ENCODE measurements at places on chromosomes 11 and 22.

- no peak for DNase-seq
Observed at GRCh38 chr11:19196432-19196831, 5.4 kb downstream of the CSRP3 start.

DNA sequence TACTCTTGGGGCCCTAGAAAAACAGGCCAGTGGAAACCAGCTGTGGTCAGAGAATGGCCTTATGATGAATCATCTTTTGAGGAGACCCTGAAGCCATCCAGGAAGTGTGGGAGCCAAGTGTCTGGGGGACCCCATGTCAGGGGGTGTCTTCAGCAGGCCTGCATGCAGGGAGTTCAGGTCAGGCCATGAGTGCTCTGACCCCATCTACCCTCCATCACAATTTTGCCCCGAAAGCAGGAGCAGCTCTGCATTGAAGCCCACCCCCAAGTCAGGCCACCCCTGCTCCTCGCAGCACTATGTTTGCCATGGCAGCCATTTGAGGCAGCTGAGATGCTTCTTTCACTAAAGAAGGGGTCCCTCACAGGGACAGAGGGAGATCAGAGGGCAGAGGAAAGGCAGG is 41.3 kb downstream of the CHST1 start:
- no peak for DNase-seq

- no peak for DNase-seq
Observed at GRCh38 chr22:26762503-26763472, 105.4 kb downstream of the MIAT start.

DNA sequence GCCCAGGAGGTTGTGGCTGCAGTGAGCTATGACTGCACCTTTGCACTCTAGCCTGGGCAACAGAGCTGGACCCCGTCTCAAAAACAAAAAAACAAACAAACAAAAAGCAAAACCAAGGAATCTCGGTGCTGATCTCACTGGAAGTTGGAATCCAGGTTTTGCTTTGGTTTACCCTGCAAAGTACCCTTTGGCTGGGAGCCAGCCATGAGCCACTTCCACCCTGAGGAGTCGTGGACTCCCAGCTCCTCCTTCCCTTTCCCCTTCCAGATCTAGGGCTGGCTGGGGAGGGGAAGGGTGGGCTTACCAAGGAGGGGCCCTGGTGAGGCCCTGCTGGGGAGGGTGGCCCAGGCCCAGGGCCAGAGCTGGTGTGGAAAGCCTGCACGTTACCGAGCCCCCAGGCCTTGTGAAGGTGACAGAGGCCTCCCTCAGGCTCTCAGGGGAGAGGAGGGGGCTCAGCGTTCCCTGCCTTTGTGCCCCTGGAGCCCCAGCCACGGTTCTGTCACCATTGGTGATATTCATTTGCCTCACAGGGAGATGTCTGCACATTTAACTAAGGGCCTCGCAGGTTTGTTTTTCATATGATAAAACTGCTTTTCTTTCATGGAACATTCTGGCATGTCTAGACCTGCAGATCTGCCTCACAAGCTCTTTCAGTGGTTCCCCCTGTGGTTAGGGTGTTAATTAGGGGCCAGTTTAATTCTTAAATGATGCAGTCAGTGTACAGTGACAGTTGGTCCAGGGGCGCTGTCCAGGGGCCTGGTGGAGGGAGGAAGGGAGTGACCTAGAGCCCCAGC is 29.0 kb downstream of the FBLN1 start:
- no peak for DNase-seq

DNA sequence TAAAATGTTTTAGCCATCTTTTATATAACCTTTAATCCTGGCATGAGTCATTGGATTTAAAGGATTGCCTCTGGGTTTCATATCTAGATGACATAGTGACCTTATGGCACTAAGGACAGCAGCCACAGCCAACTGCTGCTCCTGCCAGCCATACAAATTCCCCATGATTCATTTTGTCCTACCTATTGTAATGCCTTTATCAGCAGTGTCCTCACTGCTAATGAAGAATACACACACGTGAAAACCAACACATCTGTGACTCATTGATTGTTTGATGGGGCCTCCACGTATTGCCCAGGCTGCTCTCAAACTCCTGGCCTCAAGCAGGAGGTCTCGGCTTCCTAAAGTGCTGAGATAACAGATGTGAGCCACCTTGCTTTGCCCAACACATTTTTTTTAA is 1.8 kb downstream of the LDHAL6A start:
- DNase-seq, result peak; percentile 4

DNA sequence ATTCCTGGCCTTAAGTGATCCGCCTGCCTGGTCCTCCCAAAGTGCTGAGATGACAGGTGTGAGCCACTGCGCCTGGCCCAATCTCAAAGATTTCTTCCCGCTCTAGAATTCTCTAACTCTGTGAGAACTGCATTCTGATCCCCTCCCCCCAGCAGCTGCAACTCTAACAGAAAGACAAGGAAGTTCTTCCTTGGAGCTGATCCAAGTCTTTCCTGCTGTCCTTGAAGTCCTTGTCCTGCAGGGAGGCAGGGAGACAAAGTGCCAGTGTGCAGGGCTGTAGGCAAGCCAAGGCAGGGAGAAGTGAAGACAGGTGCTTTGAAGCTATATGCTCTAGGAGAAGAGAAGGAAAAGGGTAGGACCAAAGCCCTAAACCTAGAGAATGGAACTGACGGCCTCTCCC is 9.5 kb upstream of the GGA1 start:
- no peak for DNase-seq

DNA sequence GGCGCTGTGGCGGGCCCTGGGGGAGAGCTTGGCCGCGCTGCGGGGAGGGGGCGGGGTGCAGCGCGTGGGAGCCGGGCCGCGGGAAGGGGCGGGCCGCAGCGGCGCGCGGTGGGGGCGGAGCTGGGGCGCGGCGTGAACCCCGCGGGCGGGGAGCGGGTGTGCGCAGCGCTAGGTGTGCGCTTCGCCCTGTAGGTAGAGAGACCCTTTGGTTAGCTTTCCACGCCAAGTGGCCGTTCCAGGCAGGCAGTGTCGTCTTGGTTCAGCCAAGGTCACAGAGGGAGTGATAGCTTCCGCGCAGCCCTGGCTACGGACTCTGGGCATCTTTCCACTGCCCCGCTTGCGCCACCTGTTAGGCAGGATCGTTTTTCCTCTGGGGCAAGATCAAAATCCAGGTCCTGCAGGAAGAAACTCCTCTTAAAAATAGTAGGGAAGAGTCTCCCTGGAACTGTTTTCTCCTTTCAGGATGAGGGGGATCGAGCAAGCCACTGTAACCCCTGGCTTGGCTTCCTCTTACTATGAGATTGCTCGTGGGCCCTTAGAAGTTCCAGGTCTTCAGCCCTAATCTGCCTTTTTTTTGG is 434 bp downstream of the BANF1 start:
- DNase-seq, result peak; percentile 51

- DNase-seq, result no peak
Observed at GRCh38 chr22:27215871-27216270, 558.5 kb downstream of the MIAT start.

DNA sequence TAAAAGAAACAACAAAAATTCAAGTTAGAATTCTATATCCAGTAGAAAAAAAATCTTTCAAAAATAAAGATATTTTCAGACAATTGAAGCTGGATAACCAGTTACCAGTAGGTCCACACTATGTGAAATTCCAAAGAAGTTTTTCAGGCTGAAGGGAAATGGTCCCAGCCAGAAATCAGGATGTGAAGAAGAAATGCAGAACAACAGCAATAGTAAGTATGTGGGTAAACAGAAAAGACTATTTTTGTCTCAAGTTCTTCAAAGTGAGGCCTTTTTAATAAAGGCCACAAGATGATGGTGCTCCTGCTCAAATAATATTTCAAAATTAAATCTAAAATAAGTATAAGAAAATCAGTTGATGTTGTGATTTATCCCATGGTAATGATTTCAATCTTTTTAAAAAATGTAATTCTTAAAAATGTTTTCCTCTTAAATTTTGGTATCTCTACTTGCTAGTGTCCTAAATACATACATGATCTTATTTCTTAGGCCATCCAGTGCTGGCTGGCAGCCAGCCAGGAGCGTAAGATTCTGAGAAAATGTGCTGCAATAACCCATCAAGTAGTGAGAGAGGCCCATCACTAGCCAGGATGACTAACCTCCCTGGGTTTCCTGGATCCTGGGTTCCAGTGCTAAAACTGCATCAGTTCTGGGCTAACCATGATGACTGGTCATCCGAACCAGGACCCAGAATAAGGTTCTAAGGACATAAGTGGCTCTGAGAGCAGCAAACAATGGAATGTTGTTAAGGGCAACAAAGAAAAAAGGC is 15.6 kb upstream of the UCP3 start:
- peak; percentile 94 for DNase-seq

DNA sequence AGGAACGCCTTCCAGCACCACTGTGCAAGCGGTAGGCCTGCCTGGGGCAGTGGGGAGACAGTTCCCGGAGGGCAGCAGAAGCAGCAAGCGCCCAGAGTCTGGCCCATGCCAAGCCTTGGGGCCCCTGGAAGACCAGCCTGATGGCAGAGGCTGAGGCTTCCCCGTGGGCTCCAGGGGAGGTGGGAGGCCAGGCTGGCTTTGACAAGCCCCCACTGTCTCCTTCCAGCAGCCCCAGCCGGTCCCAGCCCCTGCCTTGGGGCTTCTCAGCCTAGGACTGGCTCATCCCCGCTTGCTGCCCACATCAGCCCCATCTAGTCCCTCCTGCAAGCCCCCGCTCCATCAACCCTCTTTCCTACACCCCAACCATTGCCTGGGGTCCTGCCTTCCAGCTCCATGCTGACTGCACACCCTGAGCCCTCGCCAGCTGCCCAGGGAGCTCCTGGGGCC is 46.7 kb downstream of the IGF2 start:
- DNase-seq, result no peak

DNA sequence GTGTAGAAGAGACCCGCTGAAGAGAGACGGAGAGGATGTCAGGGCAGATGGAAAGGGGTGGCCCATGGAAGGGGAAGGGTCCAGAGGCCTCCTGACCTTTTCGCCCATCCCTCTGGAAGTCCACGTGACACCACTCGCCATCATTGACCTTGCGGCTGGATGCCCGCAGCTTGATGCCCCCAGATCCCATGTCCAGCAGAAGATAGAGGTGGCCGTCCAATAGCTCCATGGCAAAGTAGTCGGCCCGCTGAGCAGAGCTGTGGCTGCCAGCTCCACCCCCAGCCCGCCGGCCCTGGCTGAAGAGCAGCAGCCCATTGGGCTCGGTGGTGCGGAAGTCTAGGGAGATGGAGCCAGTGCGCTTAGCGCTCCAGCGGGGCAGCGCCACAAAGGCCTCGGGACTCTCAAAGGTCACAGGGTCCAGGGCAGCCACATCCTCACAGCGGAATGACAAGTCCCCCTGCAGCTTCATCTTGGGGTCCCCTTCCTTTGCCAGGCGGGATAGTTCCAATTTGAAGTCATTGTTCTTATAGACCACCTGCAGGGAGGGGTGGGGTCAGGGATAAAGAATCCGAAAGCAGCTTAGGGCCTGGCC is 55.7 kb downstream of the NRXN2 start:
- DNase-seq, result no peak

- DNase-seq, result no peak
Observed at GRCh38 chr11:59562292-59562691, 51.0 kb downstream of the OR4D9 start.

DNA sequence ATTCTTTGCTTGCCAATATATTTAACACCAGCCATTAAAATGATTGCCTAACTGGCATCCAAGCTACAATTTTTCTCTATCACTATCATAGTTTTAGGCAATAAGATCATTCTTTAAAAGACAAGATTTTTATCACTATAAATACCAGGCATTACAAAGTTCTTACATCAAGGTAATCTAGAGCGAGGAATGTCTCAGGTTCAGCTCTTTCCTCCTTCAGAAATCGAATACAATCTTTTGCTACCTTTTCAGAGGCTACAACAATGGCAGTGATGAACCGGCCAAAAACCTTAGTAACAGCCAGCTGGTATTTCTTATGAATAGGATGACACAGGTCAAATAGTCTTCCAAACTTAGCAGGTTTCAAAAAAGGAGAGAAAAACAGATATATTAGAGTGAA is 23.9 kb downstream of the SMC1B start:
- no peak for DNase-seq

DNA sequence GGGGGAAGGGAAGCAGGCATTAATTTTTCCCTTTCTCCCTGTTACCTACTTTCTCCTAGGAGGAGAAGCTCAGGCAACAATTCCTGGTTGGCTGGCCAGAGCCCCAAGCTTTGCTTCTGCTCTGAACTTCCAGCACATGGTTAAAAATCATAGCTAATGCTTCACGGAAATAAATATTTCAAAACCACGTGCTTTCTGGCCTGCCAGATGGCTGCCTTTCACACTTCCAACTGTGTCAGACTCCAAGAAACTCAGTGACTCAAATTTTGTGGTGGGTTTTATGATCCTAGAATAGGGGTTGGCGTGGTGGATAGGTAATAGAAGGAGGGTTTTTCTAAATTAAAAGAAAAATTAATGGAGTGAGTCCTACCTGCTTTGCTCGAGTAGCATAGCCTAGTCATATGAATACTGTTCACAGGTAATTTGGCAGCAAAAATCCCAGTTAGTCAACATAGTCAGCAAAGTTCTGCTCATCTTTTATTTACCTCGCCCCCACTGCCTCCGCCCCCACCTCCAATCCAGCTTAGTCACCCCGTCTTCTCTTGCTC is 58.6 kb downstream of the SC5D start:
- DNase-seq, result peak; percentile 5

GRCh38 chr22:20979243-20979809 is 2.8 kb upstream of the LZTR1 start:
- DNase-seq, result peak; percentile 82
